ENCODE measurements at places on chromosomes 4 and X. TPM values are rescaled to one million over a fixed set of nuclear protein-coding genes. Genes with fewer than 3 reads are reported as not detected.

The FGF5 gene
- total RNA-seq, result 0.91 TPM

- no peak for DNase-seq
Measured at GRCh38 chr4:41693629-41694028, 54.9 kb downstream of the PHOX2B start.

The SYNPO2 gene
- 196 TPM for total RNA-seq

The DMRTC1 gene
- total RNA-seq, result not detected

DNA sequence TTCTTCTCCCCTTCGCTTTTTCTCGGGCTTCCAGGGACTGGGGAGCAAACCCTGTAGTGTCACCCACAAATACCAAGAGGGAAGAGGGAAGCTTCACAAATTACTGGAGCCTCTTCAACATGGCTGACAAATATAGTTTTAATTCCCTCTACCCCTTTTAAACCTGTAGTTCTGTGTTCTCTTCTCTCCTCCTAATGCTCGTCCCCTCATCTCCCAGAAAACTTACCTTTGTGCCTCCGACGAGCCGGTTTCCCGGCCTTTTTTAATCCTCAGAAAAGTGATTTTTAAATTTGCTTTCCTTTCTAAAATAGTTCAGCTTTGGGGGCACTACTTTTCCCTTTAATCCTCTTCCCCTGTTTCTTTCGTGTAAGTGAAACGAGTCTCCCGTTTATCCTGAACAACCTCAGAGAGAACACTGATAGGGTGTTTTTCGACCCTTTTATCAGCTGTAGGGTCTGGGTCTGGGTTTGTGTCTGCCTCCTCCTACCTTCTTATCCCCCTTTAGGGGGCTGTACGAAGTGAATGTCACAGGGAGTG, 408 bp downstream of the TET2 start:
- DNase-seq, result no peak

DNA sequence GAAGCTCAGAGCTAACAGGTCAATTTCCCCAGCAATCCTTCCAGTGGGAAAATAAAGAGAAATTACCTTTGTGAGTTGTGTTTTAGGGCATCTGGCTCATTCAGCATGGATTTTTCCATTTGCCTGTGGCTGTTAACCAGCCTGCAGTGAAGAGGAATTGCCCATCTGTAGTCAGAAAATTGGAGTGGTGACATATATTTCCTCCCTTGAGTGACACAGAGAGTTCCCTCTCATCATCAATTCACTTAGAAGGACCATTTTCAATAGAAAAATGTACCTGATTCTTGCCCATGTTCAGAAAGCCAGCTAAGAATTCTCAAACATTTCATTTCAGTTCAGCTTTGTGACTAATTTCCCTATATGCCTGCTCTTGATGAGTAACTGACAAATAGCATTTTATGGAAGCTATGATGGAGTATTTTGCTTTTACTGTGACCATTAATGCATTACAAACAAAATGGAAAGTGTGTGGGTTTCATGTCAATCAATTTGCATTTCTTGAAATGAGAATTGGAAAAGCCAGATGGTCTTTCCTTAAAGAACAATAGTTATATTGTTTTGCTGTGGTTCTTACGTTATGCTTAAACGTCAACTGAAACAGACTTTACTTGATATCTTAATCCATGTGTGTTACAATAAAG, 155.8 kb downstream of the NWD2 start:
- DNase-seq, result no peak

GRCh38 chr4:39905656-39906055, 72.1 kb downstream of the PDS5A start:
- DNase-seq, result no peak

Data from Right ventricle myocardium superior (tissue), 1 donor.